ENCODE measurements at places on chromosomes 1 and 21.

- no peak for DNase-seq
Measured at GRCh38 chr21:40760821-40761220, 86.1 kb downstream of the DSCAM start.

GRCh38 chr1:157562515-157562914, 10.2 kb upstream of the FCRL5 start:
- no peak for DNase-seq

DNA sequence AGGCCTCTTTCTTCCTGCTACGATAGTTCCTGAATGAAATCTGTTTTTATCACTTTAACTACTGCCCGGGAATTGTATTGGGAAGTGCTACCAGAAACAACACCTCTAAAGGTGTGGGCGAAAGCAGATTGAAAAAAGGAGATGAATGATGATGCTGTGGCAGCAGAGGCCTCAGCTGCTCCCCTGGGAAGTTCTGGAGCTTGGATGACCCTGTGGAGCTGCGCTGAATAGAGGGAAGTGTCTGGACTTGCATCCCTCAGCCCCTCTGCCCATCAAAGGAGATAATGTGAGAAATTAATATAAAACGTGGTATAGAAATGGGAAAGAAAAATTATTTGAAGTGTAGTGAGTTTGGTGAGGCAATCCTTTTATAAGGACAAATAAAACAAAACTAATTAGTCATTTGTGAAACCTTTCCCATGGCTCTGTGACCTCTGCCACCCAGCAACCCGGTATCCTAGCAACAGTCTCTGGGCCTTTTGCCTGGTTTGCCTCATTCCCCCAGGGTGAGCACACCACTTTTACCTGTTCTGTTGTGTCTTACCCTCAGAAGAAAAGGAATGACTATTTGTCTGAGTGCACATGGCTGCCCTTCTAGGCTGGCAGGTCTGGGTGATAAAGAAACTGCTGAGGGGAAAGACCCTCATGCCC, 21.3 kb downstream of the OVAAL start:
- no peak for DNase-seq

DNA sequence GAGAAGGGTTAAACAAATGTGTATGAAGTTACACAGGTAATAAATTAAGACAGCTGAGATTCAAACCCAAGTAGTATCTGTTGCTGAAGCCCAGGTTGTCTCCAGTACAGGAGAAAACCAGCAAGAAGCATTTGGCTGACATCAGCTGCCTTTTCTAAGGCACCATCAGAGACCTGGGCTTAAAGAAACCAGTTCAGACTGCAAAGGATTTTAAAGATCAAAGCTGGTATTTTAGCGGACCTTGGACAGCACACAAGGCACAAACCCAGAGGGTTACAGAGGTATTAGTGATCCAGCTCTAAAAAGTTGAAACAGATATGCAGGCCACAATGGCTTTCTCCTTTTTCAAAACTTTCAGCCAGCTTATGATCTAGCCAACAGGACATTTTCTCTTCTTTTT, 23.4 kb downstream of the BEND5 start:
- DNase-seq = no peak

- DNase-seq = no peak
Measured at GRCh38 chr1:177355575-177355974, 184.8 kb downstream of the BRINP2 start.

- no peak for DNase-seq
Measured at GRCh38 chr1:111052246-111052645, 87.6 kb downstream of the DRAM2 start.

DNA sequence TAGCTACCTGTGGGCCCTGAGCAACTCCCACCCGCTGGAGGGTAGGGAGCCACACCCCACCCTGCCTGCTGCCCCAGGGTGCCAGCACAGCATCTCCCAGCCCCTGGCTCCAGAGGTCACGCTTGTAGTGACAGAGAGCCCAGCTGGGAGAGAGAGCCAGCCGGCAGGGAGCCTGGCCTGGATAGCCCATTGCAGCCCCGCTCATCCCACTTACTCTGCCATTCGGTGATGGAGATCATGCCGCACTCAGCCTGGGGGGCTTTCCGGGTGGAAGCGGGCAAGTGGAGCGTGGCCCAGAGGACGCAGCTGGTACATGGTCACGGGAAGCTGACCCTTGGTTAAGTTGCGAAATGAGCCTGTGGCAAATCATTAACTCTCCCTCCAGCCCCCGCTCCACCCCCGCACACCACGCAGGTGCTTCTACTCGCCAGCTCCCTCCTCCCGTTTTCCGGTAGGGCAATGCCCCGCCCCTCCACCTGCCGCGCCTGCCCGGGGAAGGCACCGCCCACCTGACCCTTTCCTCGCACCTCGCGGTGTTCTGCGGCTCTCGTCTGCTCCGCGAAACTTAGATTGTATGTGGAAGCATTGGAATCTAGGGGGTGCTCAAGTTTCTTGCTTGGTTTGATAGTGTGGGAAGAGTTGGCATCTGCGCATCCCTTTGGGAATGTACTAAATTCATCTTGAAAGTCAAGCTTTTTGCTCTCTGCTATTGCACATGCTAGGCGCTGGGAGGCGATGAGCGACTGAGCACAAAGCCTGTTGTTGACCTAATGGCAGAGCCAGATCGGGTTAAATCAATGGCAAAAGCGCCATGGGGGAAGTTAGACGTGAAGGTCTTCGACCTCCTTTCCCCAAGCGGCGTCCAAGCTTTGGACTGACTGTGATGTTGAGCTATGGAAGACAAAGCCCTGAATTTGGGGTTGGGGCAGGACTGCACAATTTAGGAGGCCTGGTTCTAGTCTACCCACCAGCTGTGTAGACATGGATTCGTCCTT, at the start of gene GOLT1A:
TSS of gene GOLT1A (minus strand) at position 321 of the 995 bp plus-strand sequence. CDS start at position 239, 82 bp downstream.
- DNase-seq = peak; percentile 59

- no peak for DNase-seq
Measured at GRCh38 chr1:208850442-208850841, 606.3 kb upstream of the PLXNA2 start.

- DNase-seq = no peak
Measured at GRCh38 chr1:34987018-34987417, 1.9 kb upstream of the TMEM35B start.

GRCh38 chr1:79082233-79082632, 75.7 kb upstream of the ADGRL4 start:
- DNase-seq = no peak

DNA sequence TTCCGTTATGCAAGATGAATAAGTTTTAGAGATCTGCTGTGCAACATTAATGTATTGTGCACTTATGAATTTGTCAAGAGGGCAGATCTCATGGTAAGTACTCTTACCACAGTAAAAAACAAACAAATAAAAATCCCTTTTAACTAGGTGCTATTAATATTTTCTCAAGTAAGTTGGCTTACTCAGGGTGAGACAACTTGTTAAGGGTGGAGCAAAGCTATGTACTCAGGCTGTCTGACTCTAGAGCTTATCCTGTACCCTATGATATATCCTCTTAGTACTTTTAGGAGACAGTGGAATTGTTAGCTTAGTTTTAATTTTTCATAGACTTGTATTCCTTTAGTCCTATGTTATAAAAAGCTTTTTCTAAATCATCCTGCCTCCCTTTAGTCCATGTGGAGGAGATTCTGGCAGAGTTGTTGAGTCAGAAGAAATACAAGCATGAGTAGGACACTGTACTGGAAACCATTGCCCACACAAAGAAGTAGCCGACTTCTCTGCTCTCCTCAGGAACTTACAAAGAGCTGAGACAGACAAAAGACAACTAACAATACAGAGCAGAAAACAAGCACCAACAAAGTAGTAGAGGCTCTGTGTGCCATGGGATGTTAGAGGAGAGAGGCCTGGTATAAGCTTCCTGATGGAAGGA, 49.2 kb downstream of the S1PR1 start:
- DNase-seq = no peak

GRCh38 chr1:228684607-228685006, 50.7 kb upstream of the RHOU start:
- no peak for DNase-seq

DNA sequence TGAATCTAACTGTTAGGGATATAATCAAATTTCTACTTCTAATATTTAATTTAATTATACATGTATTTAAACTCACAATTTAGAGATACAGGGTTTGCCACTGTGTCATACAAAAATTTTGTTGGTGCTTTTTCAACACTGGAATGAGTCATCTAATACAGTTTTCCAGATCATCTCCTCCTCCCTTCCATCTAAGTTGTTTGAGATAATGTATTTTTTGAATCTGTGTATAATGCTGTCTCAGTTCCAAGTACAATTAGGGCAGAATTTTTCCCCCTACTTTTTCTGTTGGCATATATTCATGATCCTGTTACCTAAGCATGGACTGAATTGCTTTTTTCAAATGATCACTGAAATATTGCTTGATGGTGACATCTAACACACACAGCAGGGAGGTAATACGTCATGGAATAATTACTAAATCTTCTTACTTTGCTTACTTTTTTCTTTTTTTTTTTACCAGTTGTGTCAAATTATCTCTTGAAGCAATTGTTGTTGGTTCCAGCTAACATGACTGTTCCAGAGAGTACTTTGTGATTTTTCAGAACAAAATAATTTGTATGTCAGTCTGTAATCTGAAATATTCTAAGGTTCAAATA, 146.0 kb downstream of the MAGI3 start:
- no peak for DNase-seq

DNA sequence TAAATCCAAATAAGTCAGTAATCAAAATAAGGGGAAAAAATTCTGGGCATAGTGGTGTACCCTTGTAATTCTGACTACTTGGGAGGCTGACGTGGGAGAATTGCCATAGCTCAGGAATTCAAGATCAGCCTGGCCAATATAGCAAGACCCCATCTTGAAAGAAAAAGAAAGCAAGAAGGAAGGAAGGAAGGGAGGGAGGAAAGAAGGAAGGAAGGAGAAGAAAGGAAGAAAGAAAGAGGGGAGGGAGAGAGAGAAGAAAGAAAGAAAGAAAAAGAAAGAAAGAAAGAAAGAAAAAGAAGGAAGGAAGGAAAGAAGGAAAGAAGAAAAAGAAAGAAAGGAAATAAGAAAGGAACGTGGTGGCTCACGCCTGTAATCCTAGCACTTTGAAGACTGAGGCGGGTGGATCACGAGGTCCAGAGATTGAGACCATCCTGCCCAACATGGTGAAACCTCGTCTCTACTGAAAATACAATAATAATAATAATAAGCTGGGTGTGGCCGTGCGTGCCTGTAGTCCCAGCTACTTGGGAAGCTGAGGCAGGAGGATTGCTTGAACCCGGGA, 64.5 kb upstream of the ROR1 start:
- no peak for DNase-seq

GRCh38 chr21:32212116-32212515, 66.7 kb downstream of the MIS18A start:
- no peak for DNase-seq

DNA sequence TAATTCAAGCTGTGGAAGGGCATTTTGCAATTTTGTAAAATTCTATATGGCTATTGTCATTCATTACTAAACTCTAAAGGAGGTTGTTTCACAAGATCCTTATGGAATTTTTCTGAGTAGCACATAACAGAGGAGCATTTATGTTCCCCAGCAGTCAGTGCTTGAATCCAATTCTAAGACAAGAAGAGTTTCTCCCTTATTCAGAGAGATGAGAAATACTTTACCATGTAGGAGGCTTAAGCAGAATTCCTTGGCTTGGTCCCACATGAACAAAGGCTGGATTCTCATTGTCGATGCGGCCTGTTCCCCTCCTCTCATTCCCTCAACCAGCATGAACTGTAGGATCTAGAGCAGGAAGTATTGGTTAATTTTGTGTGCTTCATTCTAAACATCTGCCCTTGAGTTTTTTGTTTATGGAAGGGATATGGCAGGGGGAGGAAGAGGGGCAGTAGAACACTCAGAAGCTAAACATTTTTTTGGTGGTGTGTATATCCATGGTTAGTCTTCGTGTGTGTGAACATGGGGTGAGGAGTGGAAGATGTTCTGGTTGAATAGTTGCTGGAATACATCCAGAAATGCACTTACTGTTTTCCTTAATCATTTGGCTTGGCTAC, 74.3 kb downstream of the LAMC1 start:
- no peak for DNase-seq

- no peak for DNase-seq
Measured at GRCh38 chr1:207335695-207336363, 14.4 kb downstream of the CD55 start.

GRCh38 chr21:35507181-35507759, 458.2 kb upstream of the RUNX1 start:
- DNase-seq = no peak

DNA sequence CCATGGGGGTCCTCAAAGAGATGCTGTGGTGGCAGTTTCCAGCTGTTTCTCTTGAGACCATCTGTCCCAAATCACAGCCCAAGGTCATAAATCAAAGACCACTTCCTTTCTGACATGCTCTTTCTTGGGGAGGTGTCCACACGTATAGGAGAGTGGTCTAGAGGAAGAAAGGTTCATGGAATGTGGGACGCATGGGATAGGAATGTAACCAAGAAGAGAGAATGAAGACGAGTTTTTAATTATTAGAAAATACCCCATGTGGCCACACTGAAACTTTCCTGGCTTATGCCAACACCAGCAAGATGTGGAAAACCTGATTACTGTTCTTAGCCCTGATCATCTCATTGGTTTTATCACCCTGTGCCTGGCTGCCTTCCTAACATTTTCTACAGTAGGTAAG, 124.2 kb upstream of the IFFO2 start:
- DNase-seq = no peak
